NCI-H2081 (cell line): ENCODE measurements at places on chromosomes 6 and 20.

DNA sequence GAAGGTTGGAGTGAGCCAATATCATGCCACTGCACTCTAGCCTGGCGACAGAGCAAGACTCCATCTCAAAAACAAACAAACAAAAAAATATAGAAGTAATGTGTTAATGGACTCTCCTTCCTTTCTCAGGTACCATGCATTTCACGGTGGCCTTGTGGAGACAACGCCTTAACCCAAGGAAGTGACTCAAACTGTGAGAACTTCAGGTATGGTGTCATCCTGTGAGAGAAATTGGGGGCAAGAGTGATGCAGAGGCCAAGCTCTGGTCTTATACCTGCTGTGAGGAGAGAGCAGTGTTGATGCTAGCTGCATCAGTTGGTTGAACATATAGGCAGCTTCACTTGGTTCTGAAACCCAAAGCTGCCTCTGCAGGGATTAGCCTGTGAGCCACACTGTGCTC is 6.2 kb downstream of the ITCH start:
- no peak for DNase-seq

DNA sequence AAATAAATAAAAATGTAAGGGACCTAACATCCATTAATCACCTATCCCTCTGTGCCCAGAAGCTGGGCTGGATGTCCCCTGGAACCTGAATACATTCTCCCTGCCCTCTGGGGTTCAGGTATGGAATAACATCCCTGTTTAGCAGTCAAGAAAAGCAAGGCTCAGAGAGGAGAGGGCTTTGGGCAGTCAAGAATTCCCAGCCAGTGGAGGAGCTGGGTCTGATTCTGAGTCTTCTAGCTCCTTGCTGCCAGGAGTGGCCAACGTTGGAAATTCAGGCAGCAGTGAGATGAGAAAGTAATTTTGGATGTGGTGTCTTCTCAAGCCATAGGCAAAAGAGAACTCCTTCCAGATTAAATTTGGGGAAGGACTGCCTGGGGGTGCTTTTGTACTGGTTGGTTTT is 42.6 kb upstream of the ZNFX1 start:
- DNase-seq: no peak

DNA sequence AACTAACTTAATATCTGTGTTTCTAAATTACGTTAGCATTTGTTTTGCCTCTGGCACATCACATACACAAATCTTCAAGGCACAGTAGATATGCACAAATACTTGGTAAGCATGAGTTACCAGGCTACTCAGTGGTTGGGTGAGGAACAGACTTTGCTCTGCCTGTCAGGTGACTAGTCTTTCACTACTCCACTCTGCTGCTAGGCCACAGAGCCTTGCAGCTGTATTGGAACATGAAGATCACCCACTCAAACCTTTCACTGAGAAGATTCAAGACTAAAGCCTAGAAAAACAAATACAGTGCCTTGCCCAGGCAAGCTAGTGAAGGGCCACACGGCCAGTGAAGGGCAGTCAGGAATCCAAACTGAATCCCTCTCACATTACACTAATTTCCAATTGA is 47.0 kb downstream of the DTNBP1 start:
- no peak for DNase-seq

- peak; percentile 13 for DNase-seq
Observed at GRCh38 chr6:56699066-56699654, 56.5 kb upstream of the DST start.

GRCh38 chr20:47703748-47704147 is 81.5 kb downstream of the SULF2 start:
- no peak for DNase-seq

- no peak for DNase-seq
Observed at GRCh38 chr6:18240230-18240629, 24.1 kb downstream of the DEK start.

DNA sequence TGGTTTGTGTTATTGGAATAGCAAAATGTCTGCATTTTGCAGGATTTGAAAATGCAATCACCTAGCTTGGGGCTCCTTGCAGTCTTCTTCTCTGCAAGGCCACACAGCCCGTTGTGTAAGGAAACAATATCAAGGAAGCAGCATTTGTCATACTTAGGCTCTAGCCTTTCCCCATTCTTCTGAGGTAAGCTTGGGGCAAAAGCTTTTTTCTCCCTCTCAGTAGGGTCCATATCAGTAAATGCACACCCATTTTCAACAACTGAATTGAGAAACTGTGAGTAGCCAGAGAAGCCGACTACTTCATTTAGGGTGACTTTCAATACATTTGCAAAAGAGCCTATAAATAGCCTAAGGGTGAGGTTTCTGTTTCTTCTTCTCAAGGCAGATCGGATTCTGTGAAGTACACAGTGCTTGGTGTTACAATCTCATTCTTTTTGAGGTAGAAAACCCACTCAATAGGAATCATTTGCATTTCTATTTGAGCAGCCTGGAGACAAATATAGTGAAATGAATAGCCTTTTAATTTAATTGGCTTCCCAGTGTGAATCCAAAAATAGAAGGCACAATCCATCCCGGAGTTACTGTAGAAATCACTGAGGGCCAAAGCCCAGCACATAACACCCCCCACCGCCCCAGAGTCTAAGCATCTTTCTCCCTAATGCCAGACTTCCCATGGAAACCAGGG is 61.8 kb downstream of the BTBD3 start:
- peak; percentile 24 for DNase-seq

DNA sequence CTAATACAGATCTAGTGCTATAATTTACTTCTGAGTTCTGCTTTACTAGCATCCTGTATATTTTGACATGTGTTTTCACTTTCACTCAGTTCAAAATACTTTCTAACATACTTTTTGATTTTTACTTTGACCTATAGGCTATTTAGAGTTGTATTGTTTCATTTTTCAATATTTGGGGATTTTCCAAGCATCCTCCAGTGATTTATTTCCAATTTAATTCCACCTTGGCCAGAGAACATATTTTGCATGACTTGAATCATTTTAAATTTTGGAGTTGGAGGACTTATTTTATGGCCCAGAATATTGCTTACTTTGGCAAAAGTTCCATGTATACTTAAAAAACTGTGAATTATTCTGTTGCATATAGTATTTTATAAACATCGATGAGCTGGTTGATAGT is 1215.6 kb upstream of the MAP3K7 start:
- no peak for DNase-seq

GRCh38 chr20:54158226-54158625 is 15.6 kb downstream of the CYP24A1 start:
- DNase-seq: no peak

GRCh38 chr6:5898563-5898962 is 108.2 kb downstream of the NRN1 start:
- DNase-seq: no peak

DNA sequence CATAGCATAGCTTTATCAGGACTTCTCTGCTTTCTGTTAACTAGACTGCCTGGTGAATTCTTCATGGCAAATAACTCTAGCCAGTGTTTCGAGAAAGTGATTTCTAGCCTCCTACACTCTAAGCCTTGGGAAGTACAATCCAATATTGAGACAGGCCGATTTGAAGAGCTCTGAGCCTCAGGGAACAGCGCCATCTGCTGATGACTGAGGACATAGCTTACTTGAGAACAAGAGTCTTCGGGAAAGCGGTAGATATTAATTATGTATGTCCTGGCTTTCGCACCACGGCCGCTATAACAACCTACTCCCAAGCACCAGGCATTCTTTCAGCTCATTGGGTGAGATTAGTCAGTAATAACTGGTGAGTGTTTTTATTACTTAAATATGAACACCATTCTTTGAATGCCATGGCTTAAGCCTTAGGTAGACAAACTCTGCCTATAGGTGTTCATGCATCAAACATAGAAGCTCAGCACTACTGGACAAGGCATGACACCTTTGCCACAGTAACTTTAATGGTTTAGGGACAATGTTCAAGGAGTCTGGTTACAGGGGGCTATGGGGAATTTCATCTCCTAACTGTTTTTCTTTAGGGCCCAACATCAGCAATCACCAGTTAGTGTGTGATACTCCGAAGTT is 518.6 kb downstream of the BMP2 start:
- peak; percentile 88 for DNase-seq

- DNase-seq: no peak
Observed at GRCh38 chr20:53706466-53707370, 113.1 kb upstream of the ZNF217 start.

- DNase-seq: no peak
Observed at GRCh38 chr6:37990762-37991525, 171.4 kb downstream of the ZFAND3 start.

GRCh38 chr6:121436274-121436857 is 920 bp downstream of the GJA1 start:
- no peak for DNase-seq

GRCh38 chr6:109172101-109172746 is 76.9 kb downstream of the CEP57L1 start:
- no peak for DNase-seq

DNA sequence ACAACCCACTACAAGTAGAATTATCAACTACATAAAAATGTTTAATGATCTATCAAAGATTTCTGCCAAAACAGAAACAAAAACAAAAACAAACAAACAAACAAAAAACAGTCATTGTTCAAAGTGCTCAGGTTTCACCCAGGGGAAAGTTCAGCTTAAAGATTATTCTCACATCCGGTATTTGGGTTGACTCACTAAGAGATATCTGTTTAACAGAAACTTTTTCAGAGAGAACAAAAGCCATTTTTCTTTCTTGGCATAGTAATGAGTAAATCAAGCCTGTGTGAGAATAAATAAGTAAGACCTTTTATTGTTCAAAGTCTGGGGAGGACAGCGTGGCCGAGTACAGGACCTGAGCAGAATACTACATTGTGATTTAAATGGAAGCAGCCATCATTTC is 143.6 kb downstream of the RCAN2 start:
- DNase-seq: no peak
